ENCODE measurements at places on chromosomes 2 and 18. TPM values are rescaled to one million over a fixed set of nuclear protein-coding genes. Genes with fewer than 3 reads are reported as not detected.

GRCh38 chr2:241882091-241882625, 12.6 kb downstream of the RTP5 start:
- peaks cover 12% of the 10 kb centered on the region for H3K36me3 ChIP-seq
- no peaks in the 10 kb centered on the region for H3K27me3 ChIP-seq
- peak overlapping the region; percentile 61 for H3K4me3 ChIP-seq
- peaks cover 74% of the 10 kb centered on the region for H3K4me1 ChIP-seq
- DNase-seq: no peak
- H3K27ac ChIP-seq: peak overlapping the region; percentile 96

- no peaks in the 10 kb centered on the region for H3K27me3 ChIP-seq
- no peaks in the 10 kb centered on the region for H3K36me3 ChIP-seq
- H3K4me1 ChIP-seq: no peaks in the 10 kb centered on the region
- no peak overlapping the region for H3K27ac ChIP-seq
- no peak overlapping the region for H3K4me3 ChIP-seq
Observed at GRCh38 chr2:100051253-100051652, 91.1 kb downstream of the AFF3 start.

The LCT gene
- 1.1 TPM for total RNA-seq

DNA sequence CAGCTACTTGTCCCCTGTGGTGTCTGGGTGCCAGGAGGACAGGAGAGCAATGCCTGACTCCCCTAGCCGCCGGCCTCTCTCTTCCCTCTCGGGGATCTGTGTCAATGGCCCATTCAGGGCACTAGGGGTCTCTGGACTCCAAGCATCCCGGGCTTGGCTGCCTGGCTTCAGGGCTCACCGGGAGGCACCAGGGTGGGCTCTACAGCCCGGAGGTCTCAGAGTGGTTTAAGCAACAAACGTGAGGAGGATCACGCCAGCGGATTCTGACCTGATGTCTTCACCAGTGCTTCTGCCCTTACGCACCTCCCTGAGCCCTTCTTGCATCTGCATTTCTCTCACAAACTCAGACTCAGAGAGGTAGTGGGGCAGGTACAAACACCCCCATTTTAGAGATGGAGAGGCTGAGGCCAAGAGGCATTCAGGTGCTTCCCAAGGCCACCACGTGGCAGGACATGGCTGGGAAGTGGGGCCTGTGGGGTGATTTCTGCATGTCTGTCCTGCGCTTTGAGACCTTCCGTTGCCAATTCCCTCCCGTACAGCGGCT, 243.0 kb downstream of the CELF4 start:
- no peaks in the 10 kb centered on the region for H3K27me3 ChIP-seq
- no peak overlapping the region for H3K27ac ChIP-seq

The KCNS3 gene
- total RNA-seq: 0.52 TPM

- DNase-seq: no peak
- H3K4me1 ChIP-seq: no peaks in the 10 kb centered on the region
- no peaks in the 10 kb centered on the region for H3K27me3 ChIP-seq
- H3K36me3 ChIP-seq: no peaks in the 10 kb centered on the region
- no peak overlapping the region for H3K4me3 ChIP-seq
Observed at GRCh38 chr2:88885679-88886416, 194.4 kb downstream of the RPIA start.

GRCh38 chr2:39497082-39497801, 60.2 kb upstream of the MAP4K3 start:
- no peaks in the 10 kb centered on the region for H3K36me3 ChIP-seq
- no peak overlapping the region for H3K4me3 ChIP-seq
- H3K27ac ChIP-seq: no peak overlapping the region

The BOLL gene
- total RNA-seq: 0.05 TPM

DNA sequence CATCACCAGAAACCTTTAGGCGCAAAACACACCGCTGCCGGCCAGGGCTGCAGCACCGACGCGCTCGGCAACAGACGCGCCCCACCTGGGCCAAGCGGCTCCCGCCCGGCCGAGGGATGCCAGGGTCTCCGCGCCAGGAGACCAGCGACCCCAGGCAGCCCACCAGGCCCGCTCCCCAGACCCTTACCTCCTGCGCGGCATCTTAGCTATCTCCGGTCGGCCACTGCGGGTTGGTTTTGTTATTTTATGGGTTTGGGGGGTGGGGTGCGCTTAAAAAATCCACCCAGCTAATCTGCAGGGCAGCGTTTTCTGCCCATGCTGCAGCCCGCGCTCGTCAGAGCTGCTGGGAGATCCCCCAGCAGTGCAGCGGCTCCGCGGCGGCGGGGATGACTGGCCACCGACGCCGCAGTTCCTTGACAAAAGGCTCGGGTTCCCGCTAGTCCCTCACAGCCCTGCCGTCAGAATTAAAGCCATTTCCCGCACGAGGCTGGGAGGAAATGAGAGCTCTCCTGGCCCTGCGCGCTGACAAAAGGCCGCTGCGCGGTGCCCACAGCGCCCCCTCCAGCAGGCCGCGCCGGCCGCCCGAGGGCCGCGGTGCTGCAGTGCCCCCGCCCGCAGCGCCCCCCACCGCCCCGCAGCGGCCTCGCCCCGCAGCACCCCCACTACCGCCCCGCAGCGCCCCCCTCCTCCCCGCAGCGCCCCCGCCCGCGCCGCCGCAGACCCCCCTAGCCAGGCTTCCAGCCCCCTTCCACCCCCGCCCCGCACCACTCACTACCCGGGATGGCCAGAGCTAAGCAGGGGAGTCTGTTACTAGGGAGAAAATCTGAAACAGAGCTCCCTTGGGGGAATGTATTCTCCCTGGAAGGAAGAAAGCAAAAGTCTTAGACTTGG, at the start of gene ADD2:
Gene ADD2, minus strand, starts transcription at position 502 of the 891 bp plus-strand sequence. CDS start 61,792 bp downstream, outside the sequence.
- H3K27me3 ChIP-seq: peaks cover 25% of the 10 kb centered on the region
- DNase-seq: peak; percentile 15
- H3K4me1 ChIP-seq: peaks cover 10% of the 10 kb centered on the region
- H3K4me3 ChIP-seq: no peak within 1 kb of the TSS

The COL4A3 gene
- 0.94 TPM for total RNA-seq

The GKN1 gene
- total RNA-seq: 1.4 TPM

DNA sequence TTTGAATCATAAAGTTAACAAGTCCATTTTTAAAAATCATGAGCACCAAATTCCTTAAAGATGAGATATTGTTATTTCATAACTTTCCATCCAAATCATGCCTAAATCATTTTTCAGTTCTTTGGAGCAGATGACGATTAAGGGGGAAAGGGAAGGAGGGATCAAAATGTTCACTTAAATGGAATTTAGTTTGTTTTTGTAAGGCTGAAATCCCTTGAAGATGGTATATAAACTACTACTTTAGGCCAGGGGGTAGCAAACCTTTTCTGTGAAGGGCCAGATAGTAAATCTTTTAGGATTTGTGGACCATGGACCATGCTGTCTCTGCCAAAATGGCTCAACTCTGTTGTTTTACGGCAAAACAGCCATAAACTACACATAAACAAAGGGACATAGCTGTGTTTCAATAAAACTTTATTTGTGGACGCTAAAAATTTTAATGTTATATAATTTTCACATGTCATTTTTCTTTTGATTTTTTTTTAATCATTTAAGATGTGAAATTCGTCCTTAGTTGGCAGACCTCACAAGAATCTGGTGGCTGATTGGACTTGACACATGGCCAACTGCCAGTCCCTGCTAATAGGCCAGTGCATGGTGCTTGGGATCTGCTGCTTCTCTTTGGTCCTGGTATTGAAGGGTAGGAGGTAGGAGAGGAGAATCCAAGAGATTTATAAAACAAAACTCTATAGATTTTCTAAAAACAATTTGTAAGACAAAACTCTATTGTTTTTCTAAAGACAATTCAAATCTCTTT, 52.0 kb upstream of the RTN4 start:
- H3K27ac ChIP-seq: no peak overlapping the region
- no peak overlapping the region for H3K4me3 ChIP-seq
- no peaks in the 10 kb centered on the region for H3K4me1 ChIP-seq

The PRKCE gene
- total RNA-seq: 3.2 TPM

The NEUROD1 gene
- total RNA-seq: 0.09 TPM

DNA sequence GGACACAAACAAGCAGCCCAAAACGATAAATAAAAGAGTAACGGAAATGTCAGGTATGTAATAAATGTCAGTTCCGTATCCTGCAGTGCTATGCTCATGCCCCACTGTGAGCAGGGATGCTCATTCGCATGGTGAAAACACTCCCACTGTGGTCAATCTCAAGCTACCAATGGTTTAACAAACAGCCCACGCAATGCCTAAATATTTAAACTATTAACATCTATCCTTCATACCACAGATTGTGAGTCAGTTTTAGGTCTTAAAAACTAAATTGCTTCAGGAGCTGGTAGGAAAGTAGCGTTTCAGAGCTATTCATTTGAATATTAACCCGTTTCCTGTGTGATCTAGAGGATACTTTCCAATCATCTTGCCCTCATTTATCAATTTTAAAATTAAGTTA, 207.4 kb downstream of the TCF4 start:
- no peaks in the 10 kb centered on the region for H3K4me1 ChIP-seq
- H3K27ac ChIP-seq: no peak overlapping the region
- no peak overlapping the region for H3K4me3 ChIP-seq
- no peaks in the 10 kb centered on the region for H3K36me3 ChIP-seq
- no peak for DNase-seq

The MC4R gene
- 0.33 TPM for total RNA-seq

- DNase-seq: no peak
- no peaks in the 10 kb centered on the region for H3K4me1 ChIP-seq
- H3K27me3 ChIP-seq: no peaks in the 10 kb centered on the region
- H3K4me3 ChIP-seq: no peak overlapping the region
- no peaks in the 10 kb centered on the region for H3K36me3 ChIP-seq
- H3K27ac ChIP-seq: no peak overlapping the region
Observed at GRCh38 chr2:152236191-152236925, 60.8 kb upstream of the STAM2 start.

GRCh38 chr18:50802141-50802540, 17.7 kb downstream of the MRO start:
- H3K4me3 ChIP-seq: no peak overlapping the region
- H3K27me3 ChIP-seq: no peaks in the 10 kb centered on the region
- H3K4me1 ChIP-seq: peaks cover 3% of the 10 kb centered on the region
- DNase-seq: no peak
- no peak overlapping the region for H3K27ac ChIP-seq
- H3K36me3 ChIP-seq: no peaks in the 10 kb centered on the region

DNA sequence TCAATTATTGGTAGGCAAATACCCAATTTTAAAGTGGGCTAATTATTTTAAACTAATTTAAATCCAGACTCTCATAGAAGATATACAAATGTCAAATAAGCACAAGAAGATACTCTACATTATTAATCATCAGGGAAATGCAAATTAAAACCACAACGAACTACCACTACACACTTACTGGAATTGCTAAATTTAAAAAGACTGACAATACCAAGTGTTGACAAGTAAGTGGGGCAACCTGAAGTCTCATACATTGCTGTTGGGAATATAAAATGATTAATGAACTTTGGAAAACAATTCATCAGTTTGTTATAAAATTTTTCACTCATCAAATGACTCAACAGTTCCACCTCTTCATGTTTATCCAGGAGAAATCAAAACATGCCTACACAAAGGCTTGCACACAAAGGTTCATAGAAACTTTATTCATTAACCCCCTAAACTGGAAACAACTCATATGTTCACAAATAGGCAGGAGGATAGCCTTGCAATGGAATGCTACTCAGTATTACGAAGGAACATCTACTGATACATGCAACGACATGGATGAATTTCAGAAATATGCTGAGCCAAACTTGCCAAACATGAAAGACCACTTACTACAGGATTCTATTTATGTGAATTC, 120.8 kb downstream of the MCFD2 start:
- H3K27me3 ChIP-seq: no peaks in the 10 kb centered on the region
- no peaks in the 10 kb centered on the region for H3K4me1 ChIP-seq
- DNase-seq: no peak
- H3K4me3 ChIP-seq: no peak overlapping the region
- no peaks in the 10 kb centered on the region for H3K36me3 ChIP-seq

GRCh38 chr18:41948544-41949110, 6.4 kb upstream of the PIK3C3 start:
- H3K4me1 ChIP-seq: no peaks in the 10 kb centered on the region
- H3K27me3 ChIP-seq: peaks cover 3% of the 10 kb centered on the region
- no peak overlapping the region for H3K27ac ChIP-seq
- H3K36me3 ChIP-seq: no peaks in the 10 kb centered on the region

DNA sequence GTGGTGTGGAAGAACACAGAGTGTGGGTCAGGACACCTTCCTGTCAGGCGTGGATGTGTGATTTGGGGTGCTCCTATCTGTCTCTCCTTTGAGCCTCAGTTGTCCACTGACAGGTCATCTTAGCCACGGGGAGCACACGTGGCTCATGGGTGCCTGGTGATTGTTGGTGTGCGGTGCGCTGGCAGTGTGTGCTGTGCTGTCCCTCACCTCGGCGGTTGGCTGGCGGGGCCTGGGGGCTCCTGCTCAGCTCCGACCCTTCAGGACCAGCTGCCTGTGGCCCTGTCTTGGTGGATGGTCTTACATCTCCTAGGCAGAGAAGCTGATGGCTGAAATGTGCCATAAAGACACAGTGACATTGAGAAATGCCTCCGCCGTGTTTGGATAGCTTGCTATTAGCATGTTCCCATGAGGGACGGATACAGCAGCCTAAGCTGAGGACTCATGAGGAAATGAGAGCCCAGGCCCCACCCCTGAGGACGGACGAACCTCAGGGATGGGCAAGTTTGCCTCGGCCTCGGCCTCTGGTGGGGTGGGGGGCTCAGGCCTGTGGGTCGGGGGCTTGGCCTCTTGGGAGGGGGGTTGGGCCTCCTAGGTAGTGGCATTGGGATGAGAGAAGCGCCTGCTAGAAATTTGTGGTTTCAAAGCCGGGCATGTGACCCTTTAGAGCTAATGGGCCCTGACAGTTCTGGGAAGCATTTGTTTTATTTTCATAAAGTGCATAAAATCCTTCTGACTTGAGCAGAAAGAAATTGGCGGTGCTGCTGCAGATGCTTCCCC, 20.3 kb upstream of the ASB1 start:
- no peak overlapping the region for H3K4me3 ChIP-seq
- H3K36me3 ChIP-seq: no peaks in the 10 kb centered on the region
- H3K4me1 ChIP-seq: no peaks in the 10 kb centered on the region
- H3K27me3 ChIP-seq: no peaks in the 10 kb centered on the region

The SH2D6 gene
- 0.33 TPM for total RNA-seq

- H3K27ac ChIP-seq: no peak overlapping the region
- H3K4me3 ChIP-seq: no peak overlapping the region
- DNase-seq: no peak
- no peaks in the 10 kb centered on the region for H3K36me3 ChIP-seq
Observed at GRCh38 chr2:128563348-128563687, 244.7 kb upstream of the HS6ST1 start.

The SUPT7L gene
- 27.7 TPM for total RNA-seq

- DNase-seq: no peak
- H3K4me1 ChIP-seq: no peaks in the 10 kb centered on the region
- H3K4me3 ChIP-seq: no peak overlapping the region
- no peaks in the 10 kb centered on the region for H3K36me3 ChIP-seq
Observed at GRCh38 chr2:161725297-161725696, 101.1 kb downstream of the SLC4A10 start.

GRCh38 chr2:190443055-190443454, 34.9 kb downstream of the MFSD6 start:
- H3K36me3 ChIP-seq: peaks cover 6% of the 10 kb centered on the region
- no peaks in the 10 kb centered on the region for H3K27me3 ChIP-seq
- H3K4me1 ChIP-seq: no peaks in the 10 kb centered on the region
- no peak overlapping the region for H3K27ac ChIP-seq
- H3K4me3 ChIP-seq: no peak overlapping the region

Measured in thymus (tissue), 14 donors.